Mammary epithelial cell (primary cell): ENCODE measurements at places on chromosomes 1 and 21. TPM values are rescaled to one million over a fixed set of nuclear protein-coding genes. Genes with fewer than 3 reads are reported as not detected.

DNA sequence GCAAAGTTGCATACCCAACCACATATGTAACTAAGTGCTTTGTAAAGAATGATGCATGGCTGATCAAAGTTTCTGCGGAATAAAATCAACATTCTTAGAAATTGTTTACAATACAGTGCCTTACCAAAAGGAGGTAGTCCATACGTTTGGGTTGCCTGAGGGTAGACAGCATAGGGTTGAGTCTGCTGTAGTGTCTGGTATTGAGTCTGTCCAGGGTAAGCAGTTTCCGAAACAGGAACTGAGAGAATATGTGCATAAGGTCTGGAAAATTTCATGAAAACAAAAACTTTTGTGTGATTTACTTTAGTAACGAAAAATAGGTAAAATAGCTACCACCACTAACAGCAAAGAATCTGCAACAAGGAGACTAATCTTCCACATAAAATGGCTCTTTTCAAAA, 53.0 kb downstream of the EYA3 start:
- no peak for DNase-seq

- peak; percentile 92 for DNase-seq
Measured at GRCh38 chr1:78303620-78304019, 187.2 kb upstream of the PTGFR start.

DNA sequence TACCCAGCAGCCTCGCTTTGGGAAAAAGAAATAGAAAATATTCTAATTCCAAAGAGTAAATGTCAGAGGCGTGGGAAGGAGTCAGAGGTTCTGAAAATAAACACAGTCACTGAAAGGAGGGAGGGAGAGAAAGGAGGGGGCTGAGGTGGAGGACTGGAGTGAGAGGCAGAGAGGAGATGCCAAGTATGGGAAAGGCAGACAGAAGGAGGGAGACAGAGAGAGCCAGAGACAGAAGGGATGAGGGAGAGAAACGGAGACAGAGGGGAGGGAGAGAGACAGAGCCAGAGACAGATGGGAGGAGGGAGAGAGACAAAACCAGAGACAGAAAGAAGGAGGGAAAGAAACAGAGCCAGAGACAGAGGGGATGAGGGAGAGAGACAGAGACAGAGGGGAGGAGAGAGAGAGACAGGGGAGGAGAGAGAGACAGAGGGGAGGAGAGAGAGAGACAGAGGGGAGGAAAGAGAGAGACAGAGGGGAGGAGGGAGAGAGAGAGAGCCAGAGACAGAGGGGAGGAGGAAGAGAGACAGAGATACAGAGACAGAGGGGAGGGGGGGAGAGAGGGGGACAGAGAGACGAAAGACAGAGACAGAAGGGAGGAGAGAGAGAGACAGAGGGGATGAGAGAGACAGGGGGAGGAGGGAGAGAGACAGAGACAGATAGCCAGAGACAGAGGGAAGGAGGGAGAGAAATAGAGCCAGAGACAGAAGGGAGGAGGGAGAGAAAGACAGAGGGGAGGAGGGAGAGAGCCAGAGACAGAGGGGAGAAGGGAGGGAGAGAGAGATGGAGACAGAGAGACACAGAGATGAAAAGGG, 525.5 kb downstream of the MATN1 start:
- no peak for DNase-seq

DNA sequence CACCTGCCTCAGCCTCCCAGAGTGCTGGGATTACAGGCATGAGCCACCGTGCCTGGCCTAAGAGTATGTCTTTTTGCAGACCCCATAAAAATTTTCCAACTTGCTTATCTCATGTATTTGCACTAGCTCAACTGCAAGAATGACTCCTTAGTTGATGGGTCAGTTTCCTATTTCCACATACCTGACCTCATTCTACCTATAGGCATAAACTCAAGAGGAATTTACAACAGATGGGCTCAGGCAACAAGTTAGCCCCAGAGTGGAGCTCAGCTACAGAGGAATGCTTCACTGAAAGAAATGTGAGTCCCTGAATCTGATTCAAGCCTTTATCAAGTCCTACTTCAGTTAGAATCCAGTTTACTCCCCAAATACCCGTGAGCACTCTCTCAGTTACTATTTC, 5.3 kb upstream of the SLC37A1 start:
- no peak for DNase-seq

DNA sequence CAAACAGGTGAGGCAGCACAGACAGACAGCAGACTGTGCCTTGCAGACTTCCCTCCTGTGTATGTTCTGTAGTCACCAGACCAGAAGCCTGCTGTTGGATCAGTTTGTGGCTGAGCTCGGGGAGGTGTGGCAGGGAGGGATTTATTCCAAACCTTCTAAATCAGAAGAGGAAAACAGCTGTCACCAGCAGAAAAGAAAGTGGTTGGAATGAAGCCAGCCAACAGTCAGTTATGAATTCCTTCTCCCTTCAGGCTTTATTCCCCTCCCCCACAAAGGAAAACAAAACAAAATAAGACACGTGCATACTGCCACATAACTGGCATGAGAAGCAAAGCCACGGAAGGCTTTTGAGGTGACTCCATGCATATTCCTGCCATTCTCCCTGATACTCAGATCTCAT, 19.0 kb upstream of the PIGV start:
- DNase-seq = peak; percentile 17

- DNase-seq = peak; percentile 82
Measured at GRCh38 chr1:245288796-245289195, 134.0 kb downstream of the KIF26B start.

GRCh38 chr1:44239331-44239960, 26.2 kb downstream of the DMAP1 start:
- DNase-seq = peak; percentile 16

- peak; percentile 37 for DNase-seq
Measured at GRCh38 chr1:36349839-36350238, 26.4 kb upstream of the EVA1B start.

GRCh38 chr1:67578397-67579020, 106.5 kb upstream of the GADD45A start:
- DNase-seq = no peak

GRCh38 chr1:112905395-112906149, 50.4 kb downstream of the SLC16A1 start:
- DNase-seq = no peak

GRCh38 chr1:3320246-3321152, 134.0 kb upstream of the ARHGEF16 start:
- DNase-seq = no peak

GRCh38 chr1:2215909-2216766, 12.0 kb upstream of the SKI start:
- DNase-seq = no peak

- DNase-seq = peak; percentile 34
Measured at GRCh38 chr1:174769961-174770549, 229.7 kb upstream of the CACYBP start.

The ZSWIM5 gene
- 0.07 TPM in 1 of 2 replicates, not detected in the other for total RNA-seq

The PYHIN1 gene
- not detected for total RNA-seq

The JAM2 gene
- 0.17 TPM for total RNA-seq

The SUSD4 gene
- 5.7 and 8.9 TPM in 2 replicates for total RNA-seq

The GJA9 gene
- total RNA-seq = not detected

The OXCT2 gene
- total RNA-seq = 1.7 TPM

The TNFRSF14 gene
- 19.0 TPM for total RNA-seq

The HSPG2 gene
- 176 and 187 TPM in 2 replicates for total RNA-seq
